OCI-LY7 (cell line): ENCODE measurements at places on chromosomes 3 and 15.

GRCh38 chr3:150083655-150084042 lies 113.0 kb upstream of the PFN2 start:
- no peak for DNase-seq

DNA sequence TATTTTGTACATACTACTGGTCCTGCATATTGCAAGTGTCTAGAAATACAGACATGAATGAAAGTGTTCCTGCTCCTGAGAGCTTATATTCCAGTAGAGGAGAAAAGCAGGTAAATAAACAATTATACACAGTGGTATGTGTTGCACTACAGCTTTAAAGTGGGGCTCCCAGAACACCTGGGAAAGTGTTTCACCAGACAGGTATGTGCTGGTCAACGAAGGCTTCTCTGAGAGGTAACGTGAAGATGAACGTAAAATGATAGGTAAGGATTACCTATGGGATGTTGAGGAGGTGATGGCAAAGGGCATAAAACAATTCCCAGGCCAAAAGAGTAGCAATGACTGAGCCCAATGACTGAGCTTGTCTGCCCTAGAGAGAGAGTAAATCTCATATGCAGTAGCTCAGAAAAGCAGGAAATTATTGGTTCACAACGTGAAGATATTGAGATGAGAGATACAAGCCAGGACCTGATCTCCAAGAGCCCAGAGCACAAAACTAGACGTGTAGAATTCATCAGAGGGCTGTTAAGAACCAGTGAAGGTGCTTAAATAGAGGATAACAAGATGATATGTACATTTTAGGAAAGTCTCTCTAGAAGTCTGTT lies 459.1 kb upstream of the BCHE start:
- DNase-seq, result no peak

- DNase-seq, result no peak
Observed at GRCh38 chr3:7744850-7745249, 756.8 kb upstream of the LMCD1 start.

DNA sequence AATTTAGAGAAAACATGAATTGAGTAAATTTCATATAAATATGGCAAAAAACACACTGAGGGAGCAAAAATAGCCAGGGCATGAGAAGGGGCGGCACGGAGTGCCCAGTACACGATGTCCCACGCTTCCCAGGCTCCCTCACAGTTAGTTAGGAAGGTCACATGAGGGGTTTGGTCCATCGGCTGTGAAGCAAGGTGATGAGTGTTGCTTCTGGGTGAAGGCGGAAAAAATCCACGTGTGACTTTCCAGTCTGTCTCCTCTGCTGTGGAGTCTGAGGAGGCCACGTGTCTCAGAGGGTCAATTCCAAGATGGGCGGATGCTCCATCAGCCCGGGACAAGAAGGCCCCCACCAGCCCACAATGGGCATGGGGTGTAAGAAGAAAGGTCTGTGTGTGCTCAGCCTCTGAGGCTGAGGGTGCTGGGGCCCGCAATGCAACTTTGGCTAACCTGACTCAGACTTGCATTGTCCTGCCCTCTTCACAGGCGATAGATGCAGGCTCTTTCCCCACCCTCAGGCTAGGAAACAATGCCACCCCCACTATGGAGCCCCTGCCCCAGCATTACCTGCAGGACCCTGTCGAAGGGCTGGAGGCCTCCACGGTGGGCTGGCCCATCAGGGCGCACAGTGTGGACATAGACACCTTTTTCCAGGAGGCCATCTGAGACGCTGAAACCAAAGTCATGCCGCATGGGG lies 45.7 kb downstream of the GRIP2 start:
- no peak for DNase-seq

DNA sequence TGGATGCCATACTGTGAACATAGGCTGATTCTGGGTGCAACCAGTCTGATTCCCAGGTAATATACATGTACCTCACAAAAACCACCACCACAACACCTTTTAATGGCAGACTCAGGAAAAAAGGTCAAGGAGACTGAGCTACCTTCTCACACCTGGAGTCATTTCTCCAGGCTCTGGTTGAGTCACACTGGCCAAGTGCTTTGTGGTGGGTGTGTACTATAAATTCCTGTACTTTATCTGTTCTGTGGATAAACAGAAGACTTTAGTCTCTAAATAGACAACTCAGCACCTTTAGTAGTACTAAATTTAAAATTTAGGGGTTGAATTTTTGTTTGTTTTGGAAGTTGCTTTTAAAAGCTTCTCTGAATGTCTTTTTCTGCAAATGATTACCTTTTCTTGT lies 46.7 kb downstream of the TOP2B start:
- no peak for DNase-seq

- DNase-seq, result no peak
Observed at GRCh38 chr15:98654790-98655360, 6.5 kb downstream of the IGF1R start.
